H1 (cell line): ENCODE measurements at places on chromosomes 1 and 21.

DNA sequence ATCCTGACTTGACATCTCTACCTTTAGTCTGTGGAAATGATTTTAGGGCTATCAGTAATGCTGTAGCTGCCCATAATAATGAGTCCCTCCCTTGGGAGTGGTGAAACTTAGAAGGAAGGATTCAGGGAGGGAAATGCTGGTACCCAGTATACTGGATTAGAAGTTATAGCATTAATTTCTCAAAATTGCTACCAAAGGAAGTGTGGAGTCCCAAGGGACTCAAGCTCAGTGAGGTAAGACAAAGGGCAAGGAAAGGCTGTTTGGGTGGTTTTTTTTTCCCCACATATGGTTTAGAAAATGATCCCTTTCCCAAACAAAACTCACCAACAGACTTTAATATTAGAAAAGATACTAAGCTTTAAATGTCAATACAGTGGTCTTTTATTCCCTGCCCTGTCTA is 99.9 kb downstream of the CD247 start:
- no peak for DNase-seq

GRCh38 chr1:38657207-38657840 is 202.2 kb downstream of the RRAGC start:
- DNase-seq = no peak

DNA sequence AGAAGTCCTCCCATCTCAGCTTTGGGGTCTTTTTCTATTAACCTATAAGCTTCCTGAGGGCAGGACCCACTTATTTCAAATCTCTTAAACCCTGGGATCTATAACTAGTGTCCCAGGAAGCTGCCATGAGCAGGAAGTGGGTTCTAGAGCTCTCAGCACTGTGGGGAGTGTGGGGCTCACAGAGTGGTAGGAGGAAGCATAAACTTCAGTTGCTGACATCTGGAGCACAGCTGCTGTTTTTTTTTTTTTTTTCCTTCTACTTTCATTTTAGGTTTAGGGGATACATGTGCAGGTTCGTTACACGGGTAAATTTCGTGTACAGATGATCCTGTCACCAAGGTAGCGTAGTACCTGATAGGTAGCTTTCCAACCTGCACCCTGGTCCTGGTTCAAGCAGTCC is 59.3 kb downstream of the AK4 start:
- DNase-seq = no peak

- no peak for DNase-seq
These were observed 161.1 kb downstream of the KCTD3 start for GRCh38 chr1:215728169-215728568.

- no peak for DNase-seq
These were observed 224.5 kb downstream of the ASTN1 start for GRCh38 chr1:176939993-176940392.

GRCh38 chr1:111621050-111621449 is 1.5 kb downstream of the RAP1A start:
- no peak for DNase-seq

- no peak for DNase-seq
These were observed 1.6 kb downstream of the NRIP1 start for GRCh38 chr21:15063081-15063813.

GRCh38 chr1:65983500-65983899 is 190.8 kb downstream of the PDE4B start:
- DNase-seq = no peak

DNA sequence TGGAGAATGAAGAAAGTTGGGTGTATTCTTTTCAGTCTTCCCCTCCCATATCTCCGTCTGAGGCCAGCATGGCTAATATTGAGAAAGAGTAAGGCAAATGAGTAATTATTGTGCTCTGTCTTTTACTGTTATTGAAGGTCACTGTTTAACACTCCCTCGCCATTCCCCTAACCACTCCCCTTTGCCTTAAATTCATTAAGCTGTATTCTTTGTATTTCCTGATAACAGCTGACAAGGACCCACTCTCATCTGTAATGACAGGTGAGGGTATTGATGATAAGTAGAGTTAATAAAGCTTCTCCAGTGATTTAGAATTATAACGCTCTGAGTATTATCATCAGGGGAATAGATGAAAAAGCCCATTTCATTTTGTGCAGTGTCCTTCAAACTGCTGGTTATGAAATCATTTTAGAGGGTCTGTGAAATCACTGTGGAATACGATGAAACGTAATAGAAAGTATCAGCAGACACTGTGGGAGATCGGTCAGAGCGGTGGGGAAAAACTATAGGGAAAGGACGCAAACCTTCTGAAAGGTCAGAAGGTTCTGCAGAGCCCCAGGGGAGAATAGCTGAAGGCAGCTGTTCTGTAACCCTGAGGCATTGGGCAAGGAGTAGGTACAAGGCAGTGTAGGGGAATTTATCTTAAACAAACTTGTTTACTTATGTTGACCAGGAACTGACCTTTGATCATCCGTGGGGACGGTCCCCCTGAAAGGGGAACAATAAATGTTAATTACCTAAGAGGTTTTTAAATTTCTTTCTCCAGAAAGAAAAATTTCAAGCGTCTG is 46.3 kb upstream of the CACYBP start:
- no peak for DNase-seq

GRCh38 chr1:231040019-231040799 is at the start of gene FAM89A:
Gene FAM89A, minus strand, starts transcription at chr1:231040254. Its CDS starts 43 bp downstream, at chr1:231040211.
- DNase-seq = no peak

DNA sequence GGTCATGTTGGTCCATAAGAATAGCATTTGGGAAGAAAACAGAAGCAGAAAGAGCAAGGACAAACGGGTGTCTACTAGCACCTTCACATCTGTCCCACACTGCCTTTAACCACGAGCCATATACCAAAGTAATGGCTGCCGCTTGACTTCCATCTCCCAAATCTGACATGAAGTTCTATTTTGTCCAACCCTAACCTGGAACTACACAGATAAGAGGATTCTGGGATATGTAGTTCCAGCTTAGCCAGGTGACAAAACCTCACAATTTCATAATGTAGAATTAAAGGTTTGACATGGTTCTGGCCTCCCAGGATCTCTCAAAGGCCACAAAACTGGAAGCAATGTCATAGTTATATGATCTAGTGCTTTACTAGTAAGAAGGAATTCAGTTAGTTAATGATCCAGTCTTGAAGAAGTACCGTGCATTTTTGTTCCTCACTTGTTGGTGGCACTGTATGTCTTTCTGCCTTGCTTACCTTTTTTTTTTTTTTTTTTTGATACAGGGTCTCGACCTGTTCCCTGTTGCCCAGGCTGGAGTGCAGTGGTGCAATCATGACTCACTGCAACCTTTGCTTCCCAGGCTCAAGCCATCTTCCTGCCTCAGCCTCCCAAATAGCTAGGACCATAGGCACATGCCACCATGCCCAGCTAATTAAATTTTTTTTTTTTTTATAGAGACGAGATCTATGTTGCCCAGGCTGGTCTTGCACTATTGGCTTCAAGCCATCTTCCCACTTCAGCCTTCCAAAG is 17.5 kb downstream of the PTGFRN start:
- DNase-seq = no peak

GRCh38 chr1:180208264-180208663 is 21.8 kb upstream of the LHX4 start:
- DNase-seq = no peak

DNA sequence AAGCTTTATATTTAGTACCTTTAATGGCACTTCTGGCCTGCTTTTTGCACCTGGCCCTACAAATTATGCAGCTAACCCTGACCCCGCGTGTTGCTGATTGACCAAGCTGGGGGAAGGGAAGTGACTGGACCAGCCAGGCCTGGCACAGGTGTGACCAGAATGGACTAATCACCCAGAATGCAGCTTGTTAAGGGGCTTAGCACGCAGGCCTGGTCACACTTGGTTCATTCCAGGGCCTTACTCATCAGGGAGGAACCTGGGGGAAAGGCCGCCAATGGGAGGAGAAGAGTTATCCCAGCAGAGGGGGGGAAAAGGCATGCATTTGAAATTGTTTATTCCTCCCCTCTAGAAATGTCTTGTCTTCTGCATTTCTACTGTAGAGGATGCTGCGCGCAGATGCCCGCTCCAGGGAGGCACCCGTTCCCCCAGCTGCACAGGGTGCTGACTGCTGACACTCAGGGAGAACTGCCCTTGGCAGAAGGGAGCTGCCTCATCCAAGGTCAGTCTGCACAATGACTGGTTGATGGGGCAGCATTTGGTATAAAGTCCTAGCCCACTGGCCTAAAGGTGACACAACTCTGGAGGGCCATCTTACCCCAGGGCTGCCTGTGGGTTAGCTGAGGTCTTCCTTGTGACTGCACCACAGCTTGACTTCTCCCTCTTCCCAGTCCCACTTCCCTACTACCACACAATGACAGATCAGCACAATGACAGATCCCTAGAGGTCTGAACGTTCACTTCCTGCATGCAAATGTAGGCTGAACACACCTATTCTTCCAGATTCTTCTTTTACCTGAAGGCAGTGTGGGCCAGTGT is 29.0 kb downstream of the DHCR24 start:
- DNase-seq = no peak

GRCh38 chr1:226816576-226816975 is 53.8 kb upstream of the PSEN2 start:
- no peak for DNase-seq

GRCh38 chr1:236835491-236835890 is 40.4 kb downstream of the MTR start:
- DNase-seq = no peak

GRCh38 chr1:104671684-104672353 is 922.1 kb downstream of the AMY1C start:
- DNase-seq = no peak

DNA sequence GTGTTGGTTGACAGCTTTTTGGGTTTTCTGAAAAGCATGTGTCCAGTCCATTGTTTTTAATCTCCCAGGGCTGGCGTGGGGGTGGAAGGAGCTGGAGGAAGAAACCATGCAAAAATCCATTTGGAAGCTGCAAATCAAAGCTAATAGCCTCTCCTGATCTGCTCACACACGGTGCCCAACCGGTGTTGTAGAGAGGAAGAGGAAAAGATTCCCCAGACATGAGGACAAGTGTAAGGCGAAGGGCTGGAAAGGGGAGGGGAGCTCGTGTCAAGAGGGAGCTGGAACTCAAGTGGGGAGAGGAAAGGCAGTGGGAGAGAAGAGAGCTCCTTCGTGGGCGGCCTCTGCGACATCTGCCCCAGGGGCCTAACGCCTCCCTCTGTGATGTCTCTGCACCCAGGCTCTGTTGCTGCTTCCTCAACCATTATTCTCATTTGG is 112.3 kb upstream of the IRF2BP2 start:
- DNase-seq = no peak

DNA sequence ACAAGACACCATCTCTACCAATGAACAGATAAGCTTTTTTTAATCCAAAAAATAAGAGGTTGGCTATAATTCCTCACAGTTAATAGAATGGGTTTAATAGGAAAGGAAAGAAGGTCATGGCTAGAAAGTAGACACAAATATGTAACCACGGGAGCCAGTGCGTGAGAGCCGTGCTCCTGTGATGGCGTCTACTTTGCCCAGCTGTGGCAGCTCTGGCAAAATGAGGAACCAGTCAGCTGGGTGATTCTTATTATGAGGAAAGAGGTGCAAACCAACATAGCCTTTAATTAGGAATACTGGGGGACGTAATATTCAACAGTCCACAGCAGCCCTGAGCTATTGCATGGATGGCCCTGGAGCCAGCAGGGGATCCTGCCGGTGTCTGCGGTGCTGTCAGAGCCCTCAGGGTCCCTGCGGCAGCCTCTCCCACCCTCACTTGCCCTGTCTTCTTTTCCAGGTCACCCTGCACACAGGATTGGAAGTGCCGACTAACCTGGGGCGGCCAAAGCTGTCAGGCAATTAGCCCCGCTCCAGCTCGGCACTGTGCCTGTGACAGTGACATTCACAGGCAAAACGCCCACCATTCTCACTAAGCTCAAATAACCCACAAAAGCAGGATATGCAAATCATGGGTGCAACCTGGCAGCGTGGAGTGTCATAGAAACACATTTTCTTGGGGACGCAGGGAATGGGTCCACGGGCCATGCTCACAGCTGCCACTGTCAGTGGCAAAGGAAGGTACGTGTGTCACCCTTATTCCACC is 25.9 kb upstream of the GNPAT start:
- no peak for DNase-seq

- DNase-seq = no peak
These were observed 31.7 kb downstream of the RASSF5 start for GRCh38 chr1:206538901-206539640.

DNA sequence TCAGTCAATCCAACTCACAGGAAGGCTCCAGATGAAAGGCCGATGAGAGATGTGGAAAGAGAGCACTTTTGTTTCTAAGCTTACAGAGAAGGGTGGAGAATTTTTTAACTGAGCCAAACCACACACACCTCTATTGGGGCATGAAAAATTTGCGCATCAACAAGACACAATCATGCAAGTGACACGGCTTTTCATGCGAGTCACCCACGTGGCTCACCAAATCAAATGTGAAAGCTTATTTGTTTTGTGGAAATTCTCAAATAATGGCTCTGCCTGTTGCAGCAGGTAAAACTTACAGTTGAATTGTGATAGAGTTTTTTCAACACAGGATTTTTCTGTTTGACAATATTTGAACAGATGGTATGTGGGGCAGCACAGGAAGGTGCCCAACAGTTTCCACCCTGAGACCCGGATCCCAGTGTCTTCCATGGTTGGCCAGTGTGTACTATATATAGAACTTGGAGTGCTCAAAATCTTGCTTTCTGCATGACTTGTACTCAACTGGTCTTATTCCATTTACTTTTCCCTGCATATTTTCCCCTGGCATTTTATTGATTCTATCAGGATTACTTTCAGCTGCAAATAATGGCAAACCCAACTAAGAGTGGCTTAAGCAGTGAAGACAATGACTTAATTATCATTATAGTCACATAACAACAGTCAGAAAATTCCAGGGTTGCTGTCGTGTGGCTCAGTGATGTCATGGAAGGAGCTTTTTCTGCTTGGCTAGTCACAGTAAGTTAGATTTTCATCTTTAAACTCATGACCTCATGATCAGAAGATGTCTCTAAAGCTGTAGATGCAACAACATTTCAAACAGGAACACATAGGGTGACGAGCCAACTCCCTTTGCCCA is 90.6 kb upstream of the SIM2 start:
- no peak for DNase-seq

DNA sequence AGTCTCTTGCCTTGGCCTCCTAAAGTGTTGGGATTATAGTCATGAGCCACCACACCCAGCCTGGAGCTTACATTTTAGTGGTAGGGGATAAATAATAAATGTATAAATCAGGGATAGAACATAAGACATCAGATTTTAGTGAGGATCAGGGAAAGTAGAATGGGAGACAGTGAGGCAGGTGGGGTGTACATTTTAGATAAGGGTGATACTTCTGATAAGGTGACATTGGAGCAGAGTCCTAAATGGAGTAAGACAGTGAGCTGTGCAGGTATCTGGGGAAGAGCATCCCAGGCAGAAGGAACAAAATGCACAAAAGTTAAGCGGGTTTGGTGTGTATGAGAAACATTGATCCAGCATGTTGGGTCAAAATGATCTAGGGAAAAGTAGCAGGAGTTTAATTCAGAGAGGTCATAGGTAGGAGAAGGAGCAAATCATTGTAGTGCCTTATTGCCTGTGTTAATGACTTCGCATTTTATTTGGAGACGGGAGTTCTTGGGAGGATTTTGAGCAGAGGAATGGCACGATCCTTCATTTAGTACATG is 11.1 kb downstream of the EPB41 start:
- DNase-seq = no peak

GRCh38 chr1:37094302-37094701 is 60.0 kb upstream of the GRIK3 start:
- DNase-seq = no peak
